Glomerular endothelial cell (primary cell): ENCODE measurements at places on chromosomes 13 and 19. TPM values are rescaled to one million over a fixed set of nuclear protein-coding genes. Genes with fewer than 3 reads are reported as not detected.

KXD1 gene
- total RNA-seq, result 143 and 155 TPM in 2 replicates

EDNRB gene
- 18.8 and 25.6 TPM in 2 replicates for total RNA-seq

ZNF813 gene
- total RNA-seq, result 2.5 and 4.0 TPM in 2 replicates

SUPT5H gene
- total RNA-seq, result 100 and 104 TPM in 2 replicates

KLK4 gene
- total RNA-seq, result not detected in 2 replicates

SERP2 gene
- total RNA-seq, result 0.15 and 0.29 TPM in 2 replicates

BEST2 gene
- total RNA-seq, result not detected in 2 replicates

GRCh38 chr13:32447894-32448623, 20.1 kb upstream of the N4BP2L1 start:
- DNase-seq, result no peak

DNA sequence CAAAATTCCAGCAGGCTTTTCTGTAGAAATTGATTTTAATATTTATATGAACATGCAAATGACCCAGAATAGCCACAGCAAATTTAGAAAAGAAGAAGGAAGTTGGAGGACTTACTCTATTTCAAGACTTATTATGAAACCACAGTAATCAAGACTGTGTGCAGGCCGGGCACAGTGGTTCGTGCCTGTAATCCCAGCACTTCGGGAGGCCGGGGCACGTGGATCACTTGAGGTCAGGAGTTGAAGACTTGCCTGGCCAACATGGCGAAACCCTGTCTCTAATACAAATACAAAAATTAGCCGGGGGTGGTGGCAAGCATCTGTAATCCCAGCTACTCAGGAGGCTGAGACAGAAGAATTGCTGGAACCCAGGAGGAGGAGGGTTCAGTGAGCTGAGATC, 6.0 kb upstream of the FFAR2 start:
- DNase-seq, result no peak

DNA sequence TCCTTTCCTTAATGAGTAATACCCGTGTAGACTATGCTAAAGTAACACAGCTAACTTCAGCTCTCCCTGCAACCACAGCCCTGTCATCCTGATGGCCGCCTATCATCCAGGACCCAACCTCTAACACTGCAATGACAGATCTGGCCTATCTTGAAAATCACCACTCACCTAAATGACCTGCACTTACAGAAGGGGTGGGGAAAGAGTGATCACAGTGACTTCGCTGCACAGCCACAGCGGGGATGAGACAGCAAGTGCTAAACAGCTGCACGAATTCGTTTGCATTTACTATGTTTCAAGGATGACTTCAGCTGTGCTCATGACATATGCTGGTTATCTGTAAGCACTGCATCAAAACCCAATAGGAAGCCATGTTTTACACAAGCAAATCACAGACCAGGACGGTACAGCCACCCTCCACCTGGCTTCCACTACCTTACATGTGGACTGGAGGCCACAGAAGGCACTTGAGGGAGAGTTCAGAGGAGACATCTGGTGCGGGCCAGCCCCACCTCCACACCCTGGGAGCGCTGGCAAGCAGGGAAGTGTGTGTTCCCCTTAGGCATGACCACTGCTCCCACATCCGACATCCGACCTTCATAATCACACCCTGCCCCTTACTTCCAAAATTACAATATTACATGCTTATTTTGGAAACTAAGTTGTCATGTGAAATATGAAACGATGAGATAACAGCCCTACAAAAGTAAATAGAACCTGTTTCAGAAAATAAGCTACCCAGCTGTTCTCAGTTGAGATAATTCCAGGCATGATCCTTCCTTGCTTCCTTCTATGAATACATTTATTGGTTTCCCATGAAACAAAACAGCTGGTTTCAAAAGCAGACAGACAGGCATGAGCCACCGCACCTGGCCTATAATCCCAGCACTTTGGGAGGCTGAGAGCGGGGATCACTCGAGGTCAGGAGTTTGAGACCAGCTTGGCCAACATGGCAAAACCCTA, 95.7 kb downstream of the STK24 start:
- DNase-seq, result no peak

GRCh38 chr13:30873499-30873898, 32.6 kb upstream of the MEDAG start:
- no peak for DNase-seq

GRCh38 chr13:46593398-46593797, 40.4 kb downstream of the LRCH1 start:
- no peak for DNase-seq

DNA sequence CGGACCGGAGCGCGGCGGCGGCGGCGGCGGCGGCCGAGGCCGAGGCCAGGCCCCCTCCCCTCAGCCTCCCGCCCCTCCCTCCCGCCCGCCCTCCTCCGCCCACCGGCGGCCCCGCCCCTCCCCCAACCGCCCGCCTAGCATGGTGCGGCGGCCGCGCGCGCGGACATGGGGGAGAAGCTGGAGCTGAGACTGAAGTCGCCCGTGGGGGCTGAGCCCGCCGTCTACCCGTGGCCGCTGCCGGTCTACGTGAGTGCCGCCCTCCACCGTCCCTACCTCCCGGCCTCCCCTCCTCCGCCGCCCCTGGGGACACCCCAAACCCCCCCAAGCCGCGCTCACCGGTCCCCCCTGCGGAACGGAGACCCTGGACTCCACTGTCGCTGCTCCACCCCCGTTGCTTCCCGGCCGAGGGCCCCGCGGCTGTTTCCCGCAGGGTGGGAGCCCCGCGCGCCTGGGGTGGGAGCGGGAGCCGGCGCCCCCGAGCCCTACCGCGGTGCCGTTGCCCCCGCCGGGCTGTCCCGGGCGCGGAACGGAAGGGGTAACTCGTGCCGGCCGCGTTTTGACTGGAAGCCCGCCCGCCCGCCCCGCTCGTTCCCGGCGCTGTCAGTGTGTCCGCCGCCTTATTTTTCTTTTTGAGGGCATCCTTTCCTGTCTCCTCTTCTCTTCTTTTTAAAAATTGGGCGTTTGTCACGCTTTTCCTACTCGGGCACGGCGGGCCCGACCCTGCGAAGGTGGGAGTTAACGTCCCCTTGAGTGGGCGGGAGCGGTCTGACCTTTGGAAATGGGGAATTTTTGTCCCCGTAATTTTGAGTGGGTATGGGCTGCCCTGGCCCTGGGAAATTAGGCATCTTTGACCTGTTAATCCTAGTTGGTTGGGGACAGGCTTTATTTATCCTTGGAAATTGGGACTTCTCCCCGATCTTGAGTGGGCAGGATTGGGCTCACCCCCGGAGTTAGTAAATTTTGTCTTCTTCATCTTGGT, 576 bp downstream of the DOT1L start:
- no peak for DNase-seq

DNA sequence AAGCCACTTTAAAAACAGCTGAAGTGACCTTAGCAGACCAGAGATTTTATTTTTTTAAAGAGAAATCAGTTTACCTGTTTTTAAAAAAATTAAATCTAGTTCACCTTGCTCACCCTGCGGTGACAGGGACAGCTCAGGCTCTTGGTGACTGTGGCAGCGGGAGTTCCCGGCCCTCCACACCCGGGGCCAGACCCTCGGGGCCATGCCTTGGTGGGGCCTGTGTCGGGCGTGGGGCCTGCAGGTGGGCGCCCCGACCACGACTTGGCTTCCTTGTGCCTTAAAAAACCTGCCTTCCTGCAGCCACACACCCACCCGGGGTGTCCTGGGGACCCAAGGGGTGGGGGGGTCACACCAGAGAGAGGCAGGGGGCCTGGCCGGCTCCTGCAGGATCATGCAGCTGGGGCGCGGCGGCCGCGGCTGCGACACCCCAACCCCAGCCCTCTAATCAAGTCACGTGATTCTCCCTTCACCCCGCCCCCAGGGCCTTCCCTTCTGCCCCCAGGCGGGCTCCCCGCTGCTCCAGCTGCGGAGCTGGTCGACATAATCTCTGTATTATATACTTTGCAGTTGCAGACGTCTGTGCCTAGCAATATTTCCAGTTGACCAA, 10.8 kb downstream of the PLPPR3 start:
- no peak for DNase-seq

- no peak for DNase-seq
Observed at GRCh38 chr13:24500977-24501376, 11.6 kb downstream of the PARP4 start.

- DNase-seq, result no peak
Observed at GRCh38 chr19:10277795-10278589, 7.1 kb downstream of the ICAM1 start.

DNA sequence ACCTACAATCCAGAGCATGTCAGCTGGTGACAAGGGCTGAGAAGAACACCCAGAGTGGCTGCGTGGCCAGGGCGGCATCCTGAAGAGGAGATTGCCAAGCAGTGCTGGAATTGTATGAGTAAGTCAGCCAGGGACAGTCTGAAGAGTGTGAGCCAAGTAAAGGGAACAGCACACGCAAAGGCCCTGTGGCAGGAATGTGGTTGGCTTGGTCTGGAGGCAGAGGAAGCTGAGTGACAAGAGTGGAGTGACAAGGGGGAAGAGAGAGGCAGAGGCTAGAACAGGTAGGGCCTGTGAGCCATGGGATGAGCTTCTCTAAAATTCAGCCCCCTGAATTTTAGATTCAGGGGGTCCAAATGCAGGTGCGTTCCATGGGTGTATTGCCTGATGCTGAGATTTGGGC, 53.7 kb upstream of the UQCRFS1 start:
- no peak for DNase-seq

GRCh38 chr13:98474761-98475160, 102.1 kb downstream of the STK24 start:
- DNase-seq, result no peak

GRCh38 chr19:9847087-9847671, 12.1 kb downstream of the PIN1 start:
- peak; percentile 37 for DNase-seq

DNA sequence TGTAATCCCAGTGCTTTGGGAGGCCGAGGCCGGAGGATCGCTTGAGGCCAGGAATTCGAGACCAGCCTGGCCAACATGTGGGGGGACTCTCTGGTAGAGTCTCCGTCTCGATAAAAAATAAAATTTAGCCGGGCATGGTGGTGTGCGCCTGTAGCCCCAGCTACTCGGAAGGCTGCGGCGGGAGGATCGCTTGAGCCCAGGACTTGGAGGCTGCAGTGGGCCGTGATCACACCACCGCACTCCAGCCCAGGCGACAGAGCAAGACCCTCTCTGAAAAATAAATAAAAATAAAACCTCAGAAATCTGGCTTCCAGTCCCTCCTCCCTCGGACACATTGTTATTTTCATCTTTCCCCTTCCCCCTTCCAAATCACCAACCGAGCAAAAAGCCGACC, 332 bp downstream of the IRGQ start:
- no peak for DNase-seq

DNA sequence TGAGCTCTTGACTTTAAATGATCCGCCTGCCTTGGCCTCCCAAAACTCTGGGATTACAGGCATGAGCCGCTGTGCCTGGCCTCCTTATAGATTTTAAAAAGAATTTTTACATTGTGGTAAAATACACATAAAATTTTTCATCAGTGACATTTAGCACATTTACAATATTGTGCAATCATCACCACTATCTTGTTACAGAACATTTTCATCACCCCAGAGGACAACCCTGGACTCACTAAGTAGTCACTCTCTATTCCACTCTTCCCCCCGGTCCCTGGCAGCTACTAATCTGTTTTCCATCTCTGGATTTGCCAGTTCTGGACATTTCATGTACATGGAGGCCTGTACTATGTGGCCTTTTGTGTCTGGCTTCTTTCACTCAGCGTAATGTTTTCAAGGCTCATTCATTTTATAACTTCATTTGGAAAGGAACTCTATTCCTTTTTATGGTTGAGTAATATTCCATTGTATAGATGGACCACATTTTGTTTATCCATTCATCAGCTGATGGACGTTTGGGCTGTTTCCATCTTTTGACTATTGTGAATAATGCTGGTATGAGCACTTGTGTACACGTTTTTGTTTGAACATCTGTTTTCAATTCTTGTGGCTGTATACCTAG, 19.9 kb downstream of the MEGF8 start:
- DNase-seq, result no peak

- DNase-seq, result no peak
Observed at GRCh38 chr19:11096210-11096841, 7.1 kb downstream of the LDLR start.

- no peak for DNase-seq
Observed at GRCh38 chr13:40994581-40995230, 24.4 kb downstream of the ELF1 start.

GRCh38 chr13:40251343-40252032, 415.0 kb downstream of the FOXO1 start:
- DNase-seq, result no peak
